ENCODE measurements at places on chromosomes 5 and 9.

DNA sequence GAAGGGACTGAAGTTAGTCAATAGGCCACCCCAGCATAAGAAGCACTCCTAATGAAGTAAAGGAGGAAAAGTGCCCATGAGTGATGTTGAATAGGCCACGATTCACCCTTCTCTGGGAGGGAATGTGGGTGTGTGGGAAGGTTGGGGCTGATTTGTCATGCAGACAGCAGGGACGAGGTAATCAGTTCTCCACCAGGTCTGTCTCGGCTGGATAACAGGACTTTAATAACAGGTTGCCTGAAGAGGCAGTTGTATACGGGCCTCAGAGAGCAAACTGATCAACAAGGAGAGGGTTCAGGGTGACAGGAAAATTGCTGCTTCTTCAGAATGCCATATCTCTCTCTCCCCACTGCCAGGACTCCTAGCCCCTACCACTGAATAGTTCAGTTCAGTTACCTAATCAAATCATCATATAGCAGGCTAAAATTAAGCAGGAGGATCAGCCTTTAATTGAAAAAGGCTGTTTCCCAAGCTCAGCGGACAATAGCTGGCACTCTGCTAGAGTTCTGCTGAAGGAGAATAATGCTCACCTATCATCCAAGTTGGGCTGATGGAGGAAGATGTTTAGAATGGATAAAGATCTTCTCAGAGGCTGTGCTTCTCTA lies 43.6 kb upstream of the SMIM32 start:
- H3K4me1 ChIP-seq: no peaks in the 10 kb centered on the region
- no peak overlapping the region for H3K27ac ChIP-seq
- H3K27me3 ChIP-seq: no peaks in the 10 kb centered on the region
- no peaks in the 10 kb centered on the region for H3K36me3 ChIP-seq
- no peak overlapping the region for H3K4me3 ChIP-seq
- DNase-seq: no peak

- H3K4me1 ChIP-seq: peaks cover 62% of the 10 kb centered on the region
- peak; percentile 99 for DNase-seq
- H3K27ac ChIP-seq: peak overlapping the region; percentile 88
- no peaks in the 10 kb centered on the region for H3K27me3 ChIP-seq
- H3K36me3 ChIP-seq: peaks cover under 1% of the 10 kb centered on the region
- H3K4me3 ChIP-seq: peak overlapping the region; percentile 94
Measured at GRCh38 chr9:93098236-93098946, 2.4 kb downstream of the CARD19 start.

DNA sequence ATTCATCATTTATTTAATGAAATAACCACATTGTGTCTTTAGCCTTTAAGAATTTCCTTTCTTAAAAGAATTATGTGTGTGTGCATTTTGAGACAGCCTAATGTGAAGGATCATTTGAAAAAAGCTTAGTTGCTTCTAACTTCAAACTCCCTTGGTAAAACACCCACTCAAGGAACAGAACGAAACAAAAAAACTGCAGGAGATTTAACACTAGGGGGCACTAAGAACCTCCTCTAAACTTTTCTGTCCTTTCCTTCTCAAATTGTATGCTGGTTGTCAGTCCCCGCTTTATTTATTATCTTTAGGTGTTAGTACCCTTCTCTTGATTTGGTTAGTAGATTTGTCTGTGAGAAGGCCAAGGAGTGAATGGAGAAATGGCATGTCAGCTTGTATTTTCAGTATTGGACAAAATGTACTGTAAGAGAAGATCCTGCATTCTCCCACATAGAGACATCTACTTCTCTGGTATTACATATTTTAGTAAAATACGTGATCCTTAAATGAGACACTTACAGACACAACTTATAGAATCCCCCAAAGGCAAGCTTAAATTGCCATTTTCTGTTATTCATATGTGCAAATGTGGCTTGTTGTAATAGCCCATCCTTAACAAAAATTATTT lies 229.7 kb downstream of the MRPS30 start:
- peak; percentile 5 for DNase-seq
- no peak overlapping the region for H3K4me3 ChIP-seq
- no peaks in the 10 kb centered on the region for H3K36me3 ChIP-seq
- no peak overlapping the region for H3K27ac ChIP-seq
- H3K27me3 ChIP-seq: no peaks in the 10 kb centered on the region

GRCh38 chr5:3701694-3702093 lies 106.1 kb downstream of the IRX1 start:
- no peaks in the 10 kb centered on the region for H3K36me3 ChIP-seq
- H3K27ac ChIP-seq: no peak overlapping the region
- H3K4me1 ChIP-seq: no peaks in the 10 kb centered on the region
- H3K27me3 ChIP-seq: no peaks in the 10 kb centered on the region

GRCh38 chr9:90261698-90262097 lies 380.9 kb downstream of the DIRAS2 start:
- no peaks in the 10 kb centered on the region for H3K36me3 ChIP-seq
- H3K4me1 ChIP-seq: no peaks in the 10 kb centered on the region
- no peak for DNase-seq
- H3K4me3 ChIP-seq: no peak overlapping the region

- H3K27ac ChIP-seq: no peak overlapping the region
- H3K4me1 ChIP-seq: no peaks in the 10 kb centered on the region
- DNase-seq: no peak
- H3K27me3 ChIP-seq: no peaks in the 10 kb centered on the region
- H3K4me3 ChIP-seq: no peak overlapping the region
Measured at GRCh38 chr5:59021837-59022514, 439.1 kb downstream of the RAB3C start.

Data from common myeloid progenitor, CD34-positive (primary cell).